Ecto neural progenitor cell (in vitro differentiated cells): ENCODE measurements at places on chromosomes 2 and 18.

DNA sequence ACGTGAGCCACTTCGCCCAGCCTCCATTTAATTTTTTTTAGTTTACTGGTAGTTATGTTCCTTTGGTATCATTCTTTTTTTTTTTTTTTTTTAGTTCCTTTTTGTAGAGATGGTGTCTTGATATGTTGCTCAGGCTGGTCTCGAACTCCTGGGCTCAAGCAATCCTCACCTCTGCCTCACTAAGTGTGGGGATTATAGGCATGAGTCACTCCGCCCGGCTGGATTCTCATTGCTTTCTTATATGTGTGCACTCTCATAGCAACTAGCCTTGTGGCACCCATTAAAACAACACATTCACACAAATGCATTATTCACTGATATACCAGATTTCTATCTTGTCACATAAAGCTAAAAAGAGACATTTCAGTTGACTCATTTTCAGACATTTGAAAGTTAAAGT, 4.2 kb downstream of the TTC27 start:
- no peak for DNase-seq

DNA sequence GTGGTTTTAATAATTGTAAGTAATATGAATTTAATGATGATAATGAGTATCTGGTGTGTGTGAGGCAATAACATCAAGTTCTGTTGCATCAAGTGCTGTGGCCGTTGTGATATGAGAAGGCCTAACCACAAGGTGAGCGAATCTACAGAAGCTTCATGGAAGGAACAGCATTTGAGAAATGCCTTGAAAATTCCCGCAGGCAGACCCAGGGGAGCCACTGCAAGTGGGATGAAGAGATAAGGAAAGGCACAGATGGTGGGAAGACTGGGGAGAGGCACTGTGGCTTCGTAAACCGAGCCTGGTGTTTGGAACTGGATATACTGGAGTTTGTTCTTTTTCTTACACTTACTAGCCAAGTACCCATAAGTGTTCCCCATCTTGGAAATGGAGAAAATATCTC, 357.5 kb downstream of the PTPRM start:
- DNase-seq: no peak

GRCh38 chr2:82735336-82735735, 1723.7 kb downstream of the SUCLG1 start:
- no peak for DNase-seq

DNA sequence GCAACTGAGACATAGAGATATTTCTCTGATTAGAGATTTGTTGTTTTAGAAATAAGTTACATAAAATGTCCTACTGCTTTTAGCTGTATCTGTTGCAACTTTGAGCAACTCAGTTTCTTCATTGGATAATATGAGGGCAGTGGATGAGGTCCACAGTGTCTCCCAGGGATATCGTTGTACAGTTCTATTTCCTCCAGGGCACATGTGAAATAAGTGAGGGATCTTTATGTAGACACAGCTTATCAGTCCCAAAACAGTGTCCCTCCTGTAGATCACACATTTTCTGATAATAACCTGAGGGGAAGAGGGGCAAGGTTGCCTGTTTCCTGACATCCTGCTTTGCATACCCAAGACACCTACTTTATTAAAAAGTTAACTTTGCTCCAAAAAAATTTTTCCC, 1231.2 kb upstream of the ZEB2 start:
- DNase-seq: no peak

GRCh38 chr2:212646698-212647366, 108.2 kb upstream of the ERBB4 start:
- DNase-seq: no peak

DNA sequence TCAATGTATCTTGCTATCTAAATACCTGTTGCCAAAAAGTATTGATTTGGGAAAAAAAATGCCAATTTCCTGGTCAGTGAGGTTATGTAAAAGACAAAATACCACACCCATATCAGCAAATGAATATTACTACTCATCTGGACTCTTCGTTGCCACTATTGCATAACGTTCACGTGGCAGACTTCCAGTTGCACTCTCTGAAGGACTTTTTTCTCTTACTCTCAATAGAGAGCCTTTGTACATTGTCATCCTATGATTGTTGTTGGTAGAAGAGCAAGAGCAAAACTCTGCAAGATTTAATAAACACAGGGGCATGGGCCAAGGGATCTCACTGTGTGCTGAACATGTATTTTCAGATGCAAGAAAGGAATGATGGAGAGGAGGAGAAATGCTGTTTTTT, 689.8 kb downstream of the MBD2 start:
- DNase-seq: no peak

DNA sequence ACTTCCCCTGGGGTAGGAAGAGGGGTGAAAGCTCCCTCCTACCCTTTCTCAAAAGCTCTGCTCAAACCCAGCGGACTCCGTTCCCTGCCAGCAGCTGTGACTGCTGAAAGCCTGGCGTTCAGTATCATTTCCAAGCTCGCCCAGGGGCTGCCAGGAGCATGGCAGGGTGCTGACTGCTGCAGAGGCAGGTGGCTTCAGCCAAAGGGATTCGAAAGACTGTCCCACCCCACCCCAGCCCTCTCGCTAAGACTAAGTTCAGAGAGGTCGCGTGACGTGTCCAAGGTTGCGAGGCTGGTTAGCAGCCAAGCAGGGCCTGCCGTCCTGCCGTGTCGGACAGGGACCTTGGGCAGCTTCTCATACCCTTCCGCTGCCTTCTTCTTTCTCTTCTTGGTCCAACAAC, 72.3 kb upstream of the RAB12 start:
- no peak for DNase-seq

- no peak for DNase-seq
Observed at GRCh38 chr18:63421514-63421913, 762 bp downstream of the VPS4B start.

- no peak for DNase-seq
Observed at GRCh38 chr2:233469261-233470010, 97.1 kb downstream of the USP40 start.

GRCh38 chr2:176136374-176137251, 7.1 kb downstream of the HOXD8 start:
- peak; percentile 63 for DNase-seq

- no peak for DNase-seq
Observed at GRCh38 chr18:68532328-68532885, 182.5 kb downstream of the TMX3 start.

- no peak for DNase-seq
Observed at GRCh38 chr2:195212586-195212985, 444.4 kb upstream of the SLC39A10 start.

DNA sequence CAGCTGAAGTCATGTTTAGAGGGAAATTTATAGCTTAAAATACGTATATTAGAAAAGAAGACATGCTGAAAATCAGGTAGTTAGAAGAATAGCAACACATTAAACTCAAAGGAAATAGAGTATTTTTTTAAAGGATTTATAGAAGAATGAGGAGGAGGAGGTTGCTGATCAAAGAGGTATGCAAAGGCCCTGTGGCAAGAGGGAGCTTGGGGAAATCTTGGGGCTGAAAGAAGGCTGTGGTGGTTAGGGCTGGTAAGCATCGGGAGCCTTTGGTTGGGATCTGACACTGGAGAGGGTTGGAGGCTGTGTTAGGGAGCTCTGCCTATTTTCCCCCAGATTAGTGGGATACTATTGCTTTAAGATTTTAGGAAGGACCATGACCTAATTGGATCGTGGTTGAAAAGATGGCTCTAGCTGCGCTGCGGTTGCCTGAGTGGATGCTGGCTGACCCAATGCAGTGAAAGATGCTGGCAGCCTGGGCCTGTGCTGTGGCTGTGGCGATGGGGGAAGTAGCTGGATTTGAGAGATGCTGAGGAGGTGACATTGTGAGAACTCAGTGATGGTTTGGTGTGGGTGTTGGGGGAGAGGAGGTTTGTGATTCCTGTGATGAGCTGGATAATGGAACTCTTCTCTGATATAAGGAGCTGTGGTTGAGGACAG, 11.7 kb downstream of the DGKD start:
- no peak for DNase-seq

GRCh38 chr2:99753505-99753904, 263.7 kb upstream of the REV1 start:
- no peak for DNase-seq

DNA sequence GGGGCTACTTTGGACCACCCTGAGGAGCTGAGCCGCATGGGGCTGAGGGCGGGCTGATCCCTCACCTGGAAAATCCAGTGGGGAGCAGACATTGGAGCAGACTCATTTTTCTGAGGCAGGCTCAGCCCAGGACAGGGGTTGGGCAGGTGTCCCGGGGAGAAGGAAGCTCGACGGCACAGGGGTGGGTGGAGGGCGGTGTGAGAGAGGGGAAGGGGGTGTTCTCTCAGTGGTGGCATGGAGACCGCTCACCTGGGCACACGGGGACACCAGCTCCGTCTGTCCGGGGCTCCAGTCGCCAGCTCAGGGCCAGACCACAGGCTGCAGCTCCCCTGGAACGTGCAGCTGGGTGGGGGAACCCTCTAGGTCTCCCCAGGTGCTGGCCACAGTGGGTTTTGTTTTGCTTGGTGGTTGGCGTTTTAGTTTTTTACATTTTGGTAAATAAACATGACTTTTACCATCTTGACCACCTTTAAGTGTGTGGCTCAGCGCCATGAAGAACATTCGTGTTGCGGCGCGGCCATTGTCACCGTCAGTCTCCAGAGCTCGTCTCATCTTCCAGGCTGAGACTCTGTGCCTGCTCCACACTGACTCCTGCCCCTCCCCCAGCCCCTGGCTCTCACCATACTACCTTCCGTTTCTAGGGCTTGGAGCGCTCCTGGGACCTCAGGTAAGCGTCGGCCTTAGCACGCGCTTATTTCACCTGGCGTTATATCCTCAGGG, 4.3 kb upstream of the MAB21L4 start:
- no peak for DNase-seq

- DNase-seq: no peak
Observed at GRCh38 chr2:227057060-227057459, 106.9 kb downstream of the COL4A4 start.

- peak; percentile 98 for DNase-seq
Observed at GRCh38 chr18:3247240-3248061, at the start of gene MYL12A. Gene MYL12A (plus strand): TSS chr18:3247801. CDS start chr18:3253248, 5,447 bp downstream.

- no peak for DNase-seq
Observed at GRCh38 chr18:62655520-62656219, 59.7 kb upstream of the PHLPP1 start.

DNA sequence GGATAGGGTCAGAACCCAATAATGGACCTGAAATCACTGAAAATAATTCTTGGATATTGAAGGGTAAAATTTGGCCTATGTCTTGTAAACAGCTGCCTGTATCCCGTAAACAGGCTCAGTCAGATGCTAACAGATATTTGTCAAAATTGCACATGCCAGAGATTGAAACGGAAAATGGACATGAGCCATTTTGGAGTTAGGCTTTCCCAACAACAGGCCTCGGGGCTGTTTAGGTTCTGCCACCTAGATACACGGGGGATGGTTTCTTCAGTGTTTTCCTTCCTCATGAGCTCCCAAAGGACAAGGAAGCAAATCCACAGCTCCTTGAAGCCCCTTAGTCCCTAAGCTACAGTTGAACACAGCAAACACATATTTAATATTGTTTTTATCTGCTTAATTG, 204.2 kb upstream of the FOSL2 start:
- DNase-seq: no peak

DNA sequence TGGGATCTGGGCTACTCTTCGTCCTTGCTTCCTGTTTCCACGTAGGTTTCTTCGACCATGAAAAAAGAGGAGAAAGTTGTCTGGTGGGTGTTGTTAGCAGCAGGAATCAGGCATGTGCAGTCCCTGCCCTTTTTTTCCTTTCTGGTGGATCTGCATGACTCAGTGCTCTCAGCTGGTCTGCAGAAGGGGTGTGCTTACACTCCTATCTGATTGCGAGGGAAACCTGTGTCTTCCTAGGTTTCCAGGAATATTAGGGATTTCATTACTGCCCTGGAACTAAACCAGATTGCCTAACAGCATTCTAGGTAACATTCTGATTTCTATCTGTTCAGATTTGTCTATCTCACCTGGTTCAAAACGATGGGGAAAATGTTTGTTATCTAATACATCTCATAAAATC, 174.3 kb downstream of the CCDC102B start:
- DNase-seq: no peak

DNA sequence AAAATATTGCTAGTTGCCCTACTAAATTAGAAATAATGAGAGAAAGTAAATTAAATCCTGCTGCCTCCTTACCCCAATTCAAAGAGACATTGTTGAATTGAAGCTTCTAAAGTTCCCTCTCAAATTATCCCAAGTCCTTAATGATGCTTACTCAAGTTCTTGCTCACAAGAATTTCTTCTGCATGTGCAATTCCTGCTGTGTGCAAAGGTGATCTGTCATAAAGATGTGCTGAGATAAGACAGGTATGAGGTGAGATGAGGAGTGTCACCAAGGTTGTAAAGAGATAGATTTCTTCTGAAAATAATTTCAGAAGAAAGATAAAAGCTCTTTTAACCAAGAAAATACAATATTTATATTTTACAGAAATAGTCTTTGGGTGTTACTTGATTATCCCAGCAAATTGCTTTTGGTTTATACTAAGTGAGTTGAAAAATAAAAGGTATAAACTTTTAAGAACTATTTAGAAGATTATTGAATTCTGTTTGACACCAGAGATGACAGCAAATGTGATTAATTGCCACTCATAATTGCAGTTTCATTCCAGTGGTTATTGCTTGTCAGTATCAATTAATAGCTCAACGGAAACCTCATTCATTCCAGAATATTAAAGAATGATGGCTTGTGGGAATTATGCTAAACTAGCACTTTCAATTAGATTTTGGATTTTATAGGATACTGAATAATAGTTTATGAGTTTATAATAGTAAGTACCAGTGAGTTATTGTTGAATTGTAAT, 674.3 kb downstream of the STK39 start:
- DNase-seq: no peak

- no peak for DNase-seq
Observed at GRCh38 chr2:101742547-101742946, 45.0 kb downstream of the MAP4K4 start.

- DNase-seq: peak; percentile 71
Observed at GRCh38 chr2:65431421-65432226, 775 bp downstream of the SPRED2 start.

DNA sequence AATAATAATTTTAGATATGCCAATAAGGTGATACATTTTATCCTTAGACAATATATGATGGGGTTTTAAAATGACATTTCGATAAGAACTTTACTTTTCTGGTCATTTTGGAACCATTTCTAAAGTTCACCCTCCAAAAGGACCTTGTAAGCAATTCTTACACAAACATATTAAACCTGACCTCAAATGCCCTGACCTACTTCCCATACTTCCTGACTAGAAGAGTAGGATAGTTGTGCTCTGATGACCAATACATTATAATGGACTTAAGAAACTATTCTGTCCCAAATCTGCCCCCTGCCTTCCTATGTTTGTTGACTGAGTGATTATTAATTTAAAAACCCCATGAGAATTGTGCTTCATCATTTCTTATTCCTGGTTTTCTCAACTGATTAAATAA, 24.6 kb downstream of the GCA start:
- no peak for DNase-seq

GRCh38 chr18:43665105-43665788, 388.0 kb upstream of the SYT4 start:
- DNase-seq: no peak
